Upper lobe of right lung (tissue), 1 donor: ENCODE measurements at places on chromosomes 11 and 22.

- H3K27ac ChIP-seq, result no peak overlapping the region
- H3K4me1 ChIP-seq, result no peaks in the 10 kb centered on the region
- peak; percentile 46 for DNase-seq
These were observed 25.9 kb downstream of the IGLL1 start for GRCh38 chr22:23553924-23554870.

DNA sequence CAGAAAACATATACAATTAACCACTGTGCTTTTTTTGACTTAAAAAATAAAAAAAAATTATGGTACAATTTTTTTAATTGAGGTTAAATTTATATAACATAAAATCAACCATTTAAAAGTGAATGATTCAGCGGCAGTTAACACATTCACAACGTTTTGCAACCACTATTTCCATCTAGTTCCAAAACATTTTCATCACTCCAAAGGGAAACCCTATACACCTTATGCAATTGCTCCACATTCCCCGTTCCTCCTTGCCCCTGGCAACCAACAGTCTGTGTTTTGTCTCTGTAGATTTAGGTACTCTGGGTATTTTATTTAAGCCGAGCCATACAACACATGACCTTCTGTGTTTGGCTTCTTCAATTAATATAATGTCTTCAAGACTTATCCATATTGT is 15.3 kb downstream of the DDI1 start:
- H3K27me3 ChIP-seq, result no peaks in the 10 kb centered on the region
- no peaks in the 10 kb centered on the region for H3K4me1 ChIP-seq
- no peak overlapping the region for H3K27ac ChIP-seq
- no peak for DNase-seq
- H3K4me3 ChIP-seq, result no peak overlapping the region

GRCh38 chr11:27158456-27159334 is 118.1 kb downstream of the BBOX1 start:
- no peak overlapping the region for H3K4me3 ChIP-seq
- H3K27me3 ChIP-seq, result peaks cover 11% of the 10 kb centered on the region
- H3K36me3 ChIP-seq, result no peaks in the 10 kb centered on the region
- DNase-seq, result no peak
- H3K4me1 ChIP-seq, result no peaks in the 10 kb centered on the region
- H3K27ac ChIP-seq, result no peak overlapping the region

DNA sequence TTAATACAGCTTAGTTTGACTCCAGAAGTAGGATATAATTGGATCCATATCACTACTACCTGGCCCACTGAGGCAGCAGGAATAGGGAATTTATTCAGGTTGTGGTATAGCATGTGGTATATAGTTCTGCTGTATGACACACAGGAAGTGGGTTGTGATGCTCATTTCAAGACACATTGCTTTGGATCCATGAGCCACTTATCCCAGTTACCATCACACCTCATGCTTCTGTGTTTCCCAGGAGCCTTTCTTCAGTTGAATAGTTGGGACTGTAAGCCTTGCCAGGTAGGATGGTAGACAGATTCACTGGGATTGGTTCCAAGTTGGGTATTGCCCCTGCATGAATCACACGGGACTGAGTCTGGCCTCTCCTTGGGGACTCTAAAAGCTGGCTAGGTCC is 9.9 kb upstream of the SLC37A2 start:
- H3K27me3 ChIP-seq, result no peaks in the 10 kb centered on the region
- no peaks in the 10 kb centered on the region for H3K36me3 ChIP-seq
- H3K4me3 ChIP-seq, result no peak overlapping the region
- no peaks in the 10 kb centered on the region for H3K4me1 ChIP-seq
- no peak overlapping the region for H3K27ac ChIP-seq

DNA sequence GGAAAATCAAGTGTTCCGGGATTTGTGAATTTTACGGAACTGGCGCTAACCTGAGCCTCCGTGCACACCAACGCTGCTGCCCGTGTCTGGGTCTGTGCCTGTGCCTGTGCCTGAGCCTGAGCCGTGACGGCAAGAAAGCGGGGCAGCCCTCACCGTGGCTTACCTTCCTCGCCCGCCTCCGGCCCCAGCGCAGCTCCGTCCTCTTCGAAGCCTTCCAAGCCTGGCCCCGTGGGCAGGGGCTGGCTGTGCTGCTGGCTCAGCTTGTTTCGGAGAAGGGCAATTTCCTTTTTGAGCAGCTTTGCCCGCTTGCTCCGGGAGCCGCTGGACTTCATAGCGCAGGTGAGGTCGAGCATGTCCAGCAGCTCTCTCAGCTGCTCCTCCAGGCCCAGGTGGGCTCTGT is 33.8 kb downstream of the BRD1 start:
- peaks cover 24% of the 10 kb centered on the region for H3K4me1 ChIP-seq
- H3K27ac ChIP-seq, result no peak overlapping the region
- no peak overlapping the region for H3K4me3 ChIP-seq
- DNase-seq, result no peak

- no peaks in the 10 kb centered on the region for H3K36me3 ChIP-seq
- no peak for DNase-seq
These were observed 13.6 kb downstream of the KCNJ5 start for GRCh38 chr11:128904656-128905344.

DNA sequence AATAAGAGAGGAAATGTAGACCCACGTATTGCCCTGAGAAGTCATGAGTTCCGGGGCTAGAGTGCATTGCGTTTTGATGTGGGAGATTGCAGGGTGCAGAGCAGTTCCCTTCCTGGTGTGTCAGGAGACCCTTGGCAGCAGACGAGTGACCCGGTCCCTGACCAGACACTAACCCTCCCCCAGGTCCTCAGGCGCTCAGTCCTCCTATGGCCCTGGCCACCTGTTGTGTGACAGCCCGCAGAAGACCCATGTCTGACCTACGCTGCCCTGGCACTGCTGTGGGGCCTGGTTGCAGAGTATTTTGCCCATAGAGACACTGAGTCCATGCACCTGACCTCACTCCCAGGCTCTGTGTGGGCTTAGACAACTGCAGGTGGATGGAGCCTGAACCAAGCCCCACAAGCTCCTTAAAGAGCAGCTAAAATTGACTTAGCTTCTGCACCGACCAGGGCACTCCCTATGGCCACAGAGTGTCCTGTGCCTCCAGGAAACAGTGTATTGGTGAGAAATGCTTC is 833.8 kb downstream of the TBC1D22A start:
- no peaks in the 10 kb centered on the region for H3K4me1 ChIP-seq
- no peaks in the 10 kb centered on the region for H3K36me3 ChIP-seq
- H3K27ac ChIP-seq, result no peak overlapping the region
- peak; percentile 33 for DNase-seq
- H3K27me3 ChIP-seq, result no peaks in the 10 kb centered on the region

- H3K4me1 ChIP-seq, result no peaks in the 10 kb centered on the region
- no peak overlapping the region for H3K27ac ChIP-seq
- no peaks in the 10 kb centered on the region for H3K36me3 ChIP-seq
- no peak for DNase-seq
- H3K27me3 ChIP-seq, result no peaks in the 10 kb centered on the region
These were observed 349.9 kb upstream of the ANO3 start for GRCh38 chr11:25981998-25982397.
